ENCODE measurements at places on chromosomes 2 and 18.

DNA sequence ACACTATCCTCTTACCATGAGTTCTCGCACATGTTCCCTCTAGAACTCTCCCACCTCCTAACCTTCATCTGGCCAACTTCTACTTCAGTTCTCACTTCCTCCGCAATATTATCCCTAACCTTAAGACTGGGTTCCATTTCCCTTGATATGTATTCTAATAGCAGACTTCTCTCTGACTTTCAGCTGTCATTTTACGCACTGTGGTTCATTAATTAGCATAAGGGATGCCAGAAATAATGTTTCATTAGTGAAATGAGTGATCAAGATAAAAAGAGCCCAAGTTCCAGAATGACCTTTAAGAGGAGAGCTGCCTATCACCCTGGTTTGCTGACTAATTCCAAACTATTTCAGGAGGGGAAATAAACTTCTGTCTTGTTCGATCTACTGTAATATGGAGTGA lies 108.6 kb upstream of the CCDC150 start:
- ATAC-seq, result no peak

DNA sequence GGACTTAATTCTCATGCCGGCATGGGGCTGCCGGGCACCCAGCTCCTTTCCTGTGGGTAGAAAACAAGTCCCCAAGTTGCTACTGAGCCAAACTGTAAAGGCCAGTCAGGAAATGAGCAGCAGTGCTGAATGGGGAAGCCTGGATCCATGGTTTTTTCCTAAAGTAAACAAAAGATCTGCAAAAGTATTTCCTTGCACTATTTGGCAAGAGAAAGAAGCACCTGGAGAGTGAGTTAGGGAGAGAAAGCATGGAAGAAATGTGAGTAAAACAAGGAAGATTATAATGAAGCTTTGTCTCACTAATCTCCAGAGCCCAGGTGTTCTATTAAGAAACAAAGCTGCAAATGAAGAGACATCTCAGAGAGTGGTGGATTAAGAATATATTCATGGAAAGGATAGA lies 117.6 kb downstream of the METTL8 start:
- ATAC-seq, result no peak

- no peak for ATAC-seq
These were observed 199.2 kb upstream of the NRP2 start for GRCh38 chr2:205483095-205483494.

GRCh38 chr2:11540148-11540995 lies 6.5 kb downstream of the GREB1 start:
- no peak for ATAC-seq

- no peak for ATAC-seq
These were observed 247.6 kb upstream of the TNP1 start for GRCh38 chr2:217107480-217107879.

DNA sequence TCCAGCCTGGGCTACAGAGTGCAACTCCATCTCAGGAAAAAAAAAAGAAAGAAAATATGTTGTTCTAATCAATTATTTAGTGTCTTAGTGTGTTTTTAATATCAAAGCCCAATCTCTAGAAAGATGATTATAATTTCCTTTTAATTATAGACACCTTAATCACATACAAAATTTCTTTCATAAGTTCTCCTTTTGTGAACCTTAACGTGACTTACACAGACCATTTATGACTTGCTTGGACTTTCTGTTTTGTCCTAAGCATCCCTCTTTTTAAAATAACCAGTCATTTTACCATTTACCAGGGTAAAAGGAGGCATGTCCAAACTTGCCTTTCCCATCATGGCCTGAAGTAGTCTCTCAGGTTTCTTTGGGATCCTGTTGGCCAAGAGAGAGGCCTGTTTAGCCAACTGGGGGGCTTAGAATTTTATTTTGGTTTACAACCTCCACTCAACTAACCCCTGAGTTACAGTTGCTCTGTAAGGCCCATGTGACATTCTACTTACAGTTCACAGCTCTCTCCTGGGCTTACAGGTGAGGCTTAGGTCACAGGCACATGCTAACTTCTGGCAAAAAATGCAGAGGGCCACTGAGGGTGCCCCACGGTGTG lies 23.9 kb upstream of the GPR155 start:
- ATAC-seq, result no peak

- no peak for ATAC-seq
These were observed 49.9 kb downstream of the PLEKHA3 start for GRCh38 chr2:178530131-178530530.

GRCh38 chr2:241833101-241833663 lies 24.2 kb downstream of the NEU4 start:
- peak; percentile 32 for ATAC-seq

DNA sequence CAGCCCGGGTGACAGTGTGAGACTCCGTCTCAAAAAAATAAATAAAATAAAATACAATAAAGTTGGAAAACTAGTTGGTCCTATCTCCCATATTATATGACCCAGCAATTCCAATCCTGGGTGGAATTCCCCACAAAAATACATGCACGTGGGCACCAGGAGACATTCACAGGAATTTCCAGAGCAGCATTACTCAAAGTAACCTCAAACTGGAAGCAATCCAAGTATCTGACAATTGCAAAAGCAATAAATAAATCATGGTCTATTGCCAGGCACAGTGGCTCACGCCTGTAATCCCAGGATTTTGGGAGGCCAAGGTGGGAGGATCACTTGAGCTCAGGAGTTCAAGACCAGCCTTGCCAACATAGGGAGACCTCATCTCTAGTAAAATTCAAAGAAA lies 101.2 kb upstream of the MAP4K4 start:
- ATAC-seq, result no peak

DNA sequence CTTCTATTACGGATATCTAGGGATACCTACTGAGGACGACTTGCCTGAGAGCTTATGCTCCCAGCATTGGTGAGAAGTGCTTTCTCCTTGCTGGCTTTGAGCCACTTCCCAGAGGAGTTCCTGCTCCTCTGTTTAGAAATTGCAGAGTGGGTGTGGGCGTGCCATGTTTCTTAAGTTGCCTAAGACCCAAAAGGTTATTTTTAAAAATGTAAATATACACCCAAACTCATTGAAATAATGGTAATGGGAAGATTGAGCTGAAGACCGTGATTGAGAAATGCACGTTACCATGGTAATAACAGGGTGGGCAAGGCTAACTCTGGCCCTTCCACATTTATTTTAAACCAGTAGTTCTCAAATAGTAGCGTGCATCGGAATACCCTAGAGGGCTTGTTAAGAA lies 17.2 kb upstream of the TMEM200C start:
- no peak for ATAC-seq

DNA sequence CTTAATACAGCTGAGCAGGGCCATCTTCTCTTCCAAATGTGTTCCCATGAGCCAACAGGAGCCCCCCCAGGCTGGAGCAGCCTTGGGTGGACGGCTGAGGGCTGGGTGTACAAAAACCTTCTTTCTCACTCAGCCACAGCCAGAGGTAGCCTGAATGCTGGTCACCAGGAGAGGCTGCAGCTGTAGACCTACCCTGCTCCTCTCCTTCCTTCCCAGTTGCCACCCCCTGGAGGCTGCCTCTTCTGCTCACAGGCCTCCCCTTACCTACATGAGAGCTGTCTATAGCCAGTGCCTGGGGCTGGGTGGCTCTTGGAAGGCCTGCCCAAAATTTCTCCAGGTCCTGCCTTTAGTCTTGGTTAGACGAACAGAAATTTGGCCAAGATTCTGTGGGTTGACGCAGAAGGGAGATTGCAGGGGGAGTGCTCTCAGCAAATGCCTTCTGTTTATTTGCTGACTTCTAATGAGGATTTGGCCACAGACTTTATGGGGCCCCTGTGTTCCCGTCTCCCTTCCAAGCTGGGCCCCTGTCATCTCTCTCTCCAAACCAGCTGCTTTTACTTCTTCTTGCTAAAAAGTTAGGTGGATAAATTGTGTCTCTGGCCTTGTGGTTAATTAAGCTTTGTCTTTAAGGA lies 18.3 kb downstream of the CELF4 start:
- ATAC-seq, result no peak

GRCh38 chr2:72089537-72089936 lies 58.1 kb downstream of the CYP26B1 start:
- ATAC-seq, result no peak

DNA sequence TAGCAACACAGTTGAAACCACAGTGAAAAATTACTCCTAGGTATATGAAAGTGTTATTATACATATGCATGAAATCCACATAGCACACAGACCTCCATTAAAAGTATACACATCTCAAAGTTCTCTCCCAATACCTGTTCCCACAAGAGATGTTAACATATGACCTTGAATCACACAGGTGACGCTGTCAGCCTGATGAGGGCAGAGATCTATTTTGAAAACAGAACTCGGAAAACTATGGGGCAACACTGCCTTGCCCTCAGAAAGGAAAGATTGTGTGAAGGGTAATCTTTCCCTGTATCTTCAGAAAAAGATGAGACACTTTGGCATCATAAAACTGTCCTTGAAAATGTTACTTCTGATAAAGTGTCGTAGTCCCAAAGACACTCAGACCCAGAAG lies 82.7 kb downstream of the DYM start:
- no peak for ATAC-seq

All from motor neuron (in vitro differentiated cells).